ENCODE measurements at places on chromosomes 6 and 20. TPM values are rescaled to one million over a fixed set of nuclear protein-coding genes. Genes with fewer than 3 reads are reported as not detected.

DNA sequence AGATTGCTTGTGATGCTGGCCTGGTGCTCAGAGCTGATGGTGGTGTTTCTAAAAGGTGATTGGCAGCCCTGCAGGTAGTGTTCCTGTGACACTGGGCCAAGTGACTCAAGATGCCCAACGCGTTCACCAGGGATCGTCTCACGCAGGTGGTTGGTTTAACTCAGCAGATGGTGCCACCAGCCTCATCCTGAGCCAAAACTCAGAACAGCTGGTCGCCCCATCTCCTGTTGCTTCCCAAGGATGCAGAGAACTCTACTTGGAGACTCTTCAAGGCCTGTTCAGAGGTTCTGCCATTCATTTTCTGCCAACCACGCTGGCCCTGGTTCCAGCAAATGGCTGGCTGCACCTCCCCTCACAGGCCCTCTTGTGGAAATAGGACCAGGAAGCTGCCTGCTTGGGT, 394.4 kb downstream of the CDH26 start:
- no peaks in the 10 kb centered on the region for H3K27me3 ChIP-seq
- H3K4me1 ChIP-seq, result no peaks in the 10 kb centered on the region
- DNase-seq, result no peak
- no peaks in the 10 kb centered on the region for H3K36me3 ChIP-seq
- no peak overlapping the region for H3K27ac ChIP-seq

DNA sequence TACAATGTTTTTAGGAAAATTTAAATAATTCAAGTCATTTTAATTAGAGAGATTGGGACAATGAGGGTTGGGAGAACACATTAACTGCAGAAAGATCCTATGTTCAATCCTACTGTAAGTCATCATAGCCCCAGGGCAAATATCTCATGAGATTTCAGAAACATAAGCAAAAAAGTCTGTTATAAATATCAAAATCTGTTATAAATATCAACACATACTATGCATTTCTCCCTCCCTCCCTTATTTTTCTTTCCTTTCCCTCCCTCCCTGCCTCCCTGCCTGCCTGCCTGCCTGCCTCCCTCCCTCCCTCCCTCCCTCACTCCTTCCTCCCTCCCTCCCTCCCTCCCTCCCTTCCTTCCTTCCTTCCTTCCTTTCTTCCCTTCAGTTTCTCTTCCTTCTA, 267.3 kb upstream of the SASH1 start:
- no peaks in the 10 kb centered on the region for H3K4me1 ChIP-seq
- no peak overlapping the region for H3K27ac ChIP-seq
- H3K4me3 ChIP-seq, result no peak overlapping the region
- H3K36me3 ChIP-seq, result no peaks in the 10 kb centered on the region

- no peaks in the 10 kb centered on the region for H3K36me3 ChIP-seq
- no peak overlapping the region for H3K27ac ChIP-seq
- no peak overlapping the region for H3K4me3 ChIP-seq
- no peaks in the 10 kb centered on the region for H3K4me1 ChIP-seq
Measured at GRCh38 chr20:19047040-19047950, 165.1 kb upstream of the SLC24A3 start.

GRCh38 chr6:12379181-12379580, 89.0 kb downstream of the EDN1 start:
- no peaks in the 10 kb centered on the region for H3K4me1 ChIP-seq
- no peaks in the 10 kb centered on the region for H3K27me3 ChIP-seq
- DNase-seq, result no peak
- H3K27ac ChIP-seq, result no peak overlapping the region
- peaks cover 2% of the 10 kb centered on the region for H3K36me3 ChIP-seq

Gene PREX1
- 5.4 TPM for total RNA-seq

- H3K4me1 ChIP-seq, result peaks cover 4% of the 10 kb centered on the region
- no peaks in the 10 kb centered on the region for H3K27me3 ChIP-seq
- H3K36me3 ChIP-seq, result peaks cover 54% of the 10 kb centered on the region
- no peak overlapping the region for H3K27ac ChIP-seq
Measured at GRCh38 chr6:3019065-3019464, 19.4 kb downstream of the NQO2 start.

DNA sequence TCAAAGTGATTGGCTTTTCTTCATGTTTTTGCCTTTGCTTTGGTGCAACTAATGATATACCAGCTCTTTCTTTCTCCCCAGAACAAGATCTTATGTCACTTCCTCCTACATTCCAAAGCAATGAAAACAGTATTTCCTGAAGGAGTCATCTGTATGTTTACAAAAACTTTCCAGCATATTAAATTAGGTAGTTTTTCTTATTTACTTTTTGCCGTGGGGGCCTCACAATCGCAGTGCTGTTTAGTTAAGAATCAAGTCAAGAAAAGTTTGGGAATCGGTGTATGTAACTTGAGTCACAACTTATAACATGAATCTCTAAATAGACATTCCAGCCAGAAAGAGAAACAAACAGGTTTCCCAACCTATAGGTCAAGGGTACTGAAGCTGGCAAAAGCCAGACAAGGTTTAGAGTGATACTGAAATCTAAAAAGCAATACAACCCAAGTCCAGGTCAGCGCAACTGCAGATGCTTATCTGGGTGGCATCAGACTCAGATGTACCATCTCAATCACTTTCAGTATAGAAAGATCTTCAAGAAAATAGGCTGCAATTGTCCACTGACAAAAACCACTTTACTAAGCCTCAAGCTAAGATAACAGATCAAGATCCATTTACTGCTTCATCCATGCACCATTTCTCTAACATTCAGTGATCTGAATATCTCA, 63.6 kb downstream of the IPCEF1 start:
- no peak overlapping the region for H3K27ac ChIP-seq
- H3K4me3 ChIP-seq, result no peak overlapping the region
- no peaks in the 10 kb centered on the region for H3K36me3 ChIP-seq
- H3K27me3 ChIP-seq, result no peaks in the 10 kb centered on the region

Gene OR12D3
- not detected for total RNA-seq

- no peak overlapping the region for H3K4me3 ChIP-seq
- H3K36me3 ChIP-seq, result no peaks in the 10 kb centered on the region
- H3K27me3 ChIP-seq, result no peaks in the 10 kb centered on the region
- no peak for DNase-seq
Measured at GRCh38 chr20:54849741-54850140, 374.3 kb downstream of the DOK5 start.

- H3K4me1 ChIP-seq, result no peaks in the 10 kb centered on the region
- peak; percentile 92 for DNase-seq
- H3K36me3 ChIP-seq, result peaks cover 9% of the 10 kb centered on the region
- peak within 1 kb of the TSS; percentile 88 for H3K27ac ChIP-seq
- no peaks in the 10 kb centered on the region for H3K27me3 ChIP-seq
Measured at GRCh38 chr6:34888874-34889555, at the start of gene ANKS1A. Gene ANKS1A (plus strand): TSS chr6:34889255. CDS start chr6:34889403, 148 bp downstream.

DNA sequence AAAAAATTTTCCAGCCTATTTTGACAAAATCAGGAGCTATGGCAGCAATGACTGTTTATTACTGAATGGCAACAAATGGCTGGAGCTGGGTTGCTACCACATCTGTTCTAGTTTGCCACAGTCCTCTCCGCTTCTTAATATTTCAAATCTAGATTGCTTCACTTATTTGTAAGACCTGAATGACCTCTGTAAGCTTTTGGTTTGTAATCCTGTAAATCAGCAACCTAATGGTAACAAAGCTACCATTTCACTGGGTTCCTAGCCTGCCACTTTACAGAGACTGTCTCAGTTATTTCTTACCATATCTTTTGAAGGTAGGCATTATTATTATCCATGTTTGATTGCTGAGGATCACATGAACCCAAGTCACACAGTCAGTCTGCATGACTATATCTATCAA, 15.4 kb downstream of the ZNFX1 start:
- H3K36me3 ChIP-seq, result peaks cover 74% of the 10 kb centered on the region
- H3K4me3 ChIP-seq, result no peak overlapping the region
- no peaks in the 10 kb centered on the region for H3K4me1 ChIP-seq
- no peak for DNase-seq

DNA sequence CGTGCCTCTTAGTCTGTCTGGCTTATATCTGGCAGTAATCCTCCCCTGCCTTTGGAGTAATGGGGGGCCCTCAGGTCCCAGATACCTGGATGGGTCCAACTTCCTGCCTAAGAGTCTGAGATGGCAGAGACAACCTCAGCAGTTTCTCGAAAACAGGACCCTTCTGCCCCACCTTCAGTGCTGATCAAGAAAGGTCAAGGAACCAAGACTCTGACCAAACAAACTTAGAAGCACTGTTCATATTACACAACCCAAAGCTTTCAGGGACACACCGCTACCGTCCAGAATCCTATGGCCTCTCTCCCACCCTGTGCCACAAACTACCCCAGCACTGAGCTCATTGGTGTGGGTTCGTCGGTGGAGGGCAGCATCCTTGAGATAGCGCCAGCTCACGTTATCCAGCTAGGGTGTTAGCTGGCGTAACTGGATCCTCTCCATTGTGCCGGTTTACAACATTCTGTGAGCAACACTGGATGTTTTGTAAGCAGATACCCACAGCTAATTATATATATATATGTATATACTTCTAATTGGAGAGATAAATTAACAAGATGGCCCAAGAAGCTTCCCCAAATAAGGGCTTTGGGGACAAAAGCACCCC, 7.6 kb upstream of the TMC2 start:
- no peaks in the 10 kb centered on the region for H3K4me1 ChIP-seq
- no peak overlapping the region for H3K27ac ChIP-seq
- no peak for DNase-seq
- H3K36me3 ChIP-seq, result no peaks in the 10 kb centered on the region
- peaks cover 14% of the 10 kb centered on the region for H3K27me3 ChIP-seq

DNA sequence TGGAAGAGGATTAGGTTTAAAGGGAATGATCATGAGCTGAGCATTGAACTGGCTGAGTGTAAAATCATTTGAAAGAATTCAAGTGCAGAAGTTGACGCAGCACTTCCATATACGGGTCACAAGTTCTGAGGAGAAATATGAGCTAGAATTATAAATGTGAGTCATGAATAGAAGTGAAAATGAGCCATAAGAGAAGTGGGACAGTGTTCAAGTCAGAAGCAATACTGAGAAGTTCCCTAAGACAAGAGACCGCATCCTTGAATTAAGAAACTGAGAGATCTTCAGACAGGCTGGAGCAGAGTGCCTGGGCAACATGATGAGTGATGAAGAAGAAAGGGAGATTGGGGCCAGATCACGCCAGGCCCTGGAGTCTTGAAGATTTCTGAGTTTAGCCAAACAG, 209.7 kb downstream of the TBX18 start:
- no peak for DNase-seq
- H3K27me3 ChIP-seq, result no peaks in the 10 kb centered on the region
- no peak overlapping the region for H3K4me3 ChIP-seq

Gene RIMS1
- 0.83 TPM for total RNA-seq

Gene MYH7B
- 0.42 TPM for total RNA-seq

GRCh38 chr6:14412026-14412425, 294.5 kb downstream of the CD83 start:
- H3K27me3 ChIP-seq, result no peaks in the 10 kb centered on the region
- H3K36me3 ChIP-seq, result no peaks in the 10 kb centered on the region
- no peaks in the 10 kb centered on the region for H3K4me1 ChIP-seq
- no peak for DNase-seq
- no peak overlapping the region for H3K4me3 ChIP-seq
- H3K27ac ChIP-seq, result no peak overlapping the region

GRCh38 chr6:3869632-3870527, 20.7 kb downstream of the FAM50B start:
- H3K36me3 ChIP-seq, result no peaks in the 10 kb centered on the region
- DNase-seq, result no peak
- no peak overlapping the region for H3K4me3 ChIP-seq
- H3K27me3 ChIP-seq, result no peaks in the 10 kb centered on the region

Gene TSBP1
- not detected for total RNA-seq

Gene HLA-DRA
- total RNA-seq, result 3.1 TPM

Gene MYL9
- total RNA-seq, result 217 TPM

- no peak overlapping the region for H3K4me3 ChIP-seq
- peak overlapping the region; percentile 85 for H3K27ac ChIP-seq
- H3K27me3 ChIP-seq, result no peaks in the 10 kb centered on the region
- peak; percentile 51 for DNase-seq
Measured at GRCh38 chr20:60729135-60729900, 522.7 kb upstream of the CDH4 start.

Gene SLC2A10
- 9.9 TPM for total RNA-seq

GRCh38 chr6:157561414-157561790, 180.4 kb downstream of the ZDHHC14 start:
- no peaks in the 10 kb centered on the region for H3K36me3 ChIP-seq
- H3K4me1 ChIP-seq, result no peaks in the 10 kb centered on the region
- no peak for DNase-seq
- no peaks in the 10 kb centered on the region for H3K27me3 ChIP-seq
- H3K27ac ChIP-seq, result no peak overlapping the region
- no peak overlapping the region for H3K4me3 ChIP-seq

Gene BACH2
- total RNA-seq, result 2.6 TPM

DNA sequence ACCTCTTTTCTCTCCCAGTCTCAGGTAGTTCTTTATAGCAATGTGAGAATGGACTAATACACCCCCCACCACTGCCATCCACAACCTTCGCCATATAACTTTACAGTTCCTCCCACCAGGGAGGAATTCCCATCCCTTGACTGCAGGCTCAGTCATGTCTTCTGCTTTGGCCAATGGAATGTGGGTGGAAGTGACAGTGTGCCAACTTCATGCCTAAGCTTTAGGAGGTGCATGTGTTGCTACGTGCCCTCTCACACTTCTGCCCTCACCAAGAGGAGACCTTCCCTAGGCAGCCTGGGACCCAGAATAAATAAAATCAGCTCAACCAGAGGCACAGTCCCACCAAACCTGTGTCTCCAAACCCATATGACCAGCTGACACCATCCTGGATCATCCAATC, 33.0 kb upstream of the LRRN4 start:
- no peak overlapping the region for H3K4me3 ChIP-seq
- peaks cover 29% of the 10 kb centered on the region for H3K36me3 ChIP-seq
- H3K4me1 ChIP-seq, result no peaks in the 10 kb centered on the region
- DNase-seq, result no peak

Gene NR2E1
- not detected for total RNA-seq

DNA sequence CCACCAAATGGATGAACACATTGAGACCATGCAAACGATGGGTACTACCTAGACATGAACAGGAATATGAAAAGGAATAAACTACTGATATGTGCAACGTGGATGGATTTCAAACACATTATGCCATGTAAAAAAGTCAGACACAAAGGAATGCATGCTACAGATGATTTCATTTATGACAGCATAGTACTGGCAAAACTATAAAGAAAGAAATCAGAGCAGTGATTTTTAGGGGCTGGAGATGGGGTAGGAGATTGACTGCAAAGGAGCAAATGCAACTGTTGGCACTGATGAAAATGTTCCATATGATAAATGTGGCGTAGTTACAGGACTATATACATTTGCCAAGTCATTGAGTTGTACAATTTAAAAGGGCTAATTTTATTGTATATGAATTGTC, 13.4 kb upstream of the COL12A1 start:
- H3K36me3 ChIP-seq, result no peaks in the 10 kb centered on the region
- no peaks in the 10 kb centered on the region for H3K27me3 ChIP-seq
- no peak overlapping the region for H3K4me3 ChIP-seq
- no peak overlapping the region for H3K27ac ChIP-seq

Data from H9 (cell line).